CD8-positive, alpha-beta memory T cell (primary cell): ENCODE measurements at places on chromosomes 2 and 18. TPM values are rescaled to one million over a fixed set of nuclear protein-coding genes. Genes with fewer than 3 reads are reported as not detected.

Gene CRYGD
- total RNA-seq = not detected

Gene MEP1B
- total RNA-seq = not detected

Gene UGT1A4
- not detected for total RNA-seq

Gene ALPG
- not detected for total RNA-seq

Gene HNRNPLL
- 77.4 TPM for total RNA-seq

Gene CYB5A
- total RNA-seq = 70.3 TPM

Gene INHA
- not detected for total RNA-seq

Gene PFN4
- not detected for total RNA-seq

Gene CFC1
- not detected for total RNA-seq

Gene RFX8
- not detected for total RNA-seq

Gene OTOS
- total RNA-seq = not detected

Gene CHRND
- total RNA-seq = not detected

Gene IKZF2
- 10.0 TPM for total RNA-seq

Gene MYO7B
- total RNA-seq = not detected

Gene RPIA
- 70.2 TPM for total RNA-seq

Gene LONRF2
- 0.13 TPM for total RNA-seq

Gene NDUFB3
- 145 TPM for total RNA-seq

Gene ANKAR
- total RNA-seq = 3.2 TPM

Gene TLX2
- total RNA-seq = 0.60 TPM

Gene RPRD1A
- 22.0 TPM for total RNA-seq

Gene RPRM
- not detected for total RNA-seq

Gene DSG2
- 0.09 TPM for total RNA-seq

Gene RIF1
- total RNA-seq = 72.4 TPM

Gene SERPINB3
- not detected for total RNA-seq

Gene DNAJC5G
- not detected for total RNA-seq

Gene RRM2
- total RNA-seq = 425 TPM

Gene RBM44
- total RNA-seq = 0.33 TPM

Gene CNTNAP5
- total RNA-seq = not detected

Gene CD226
- 158 TPM for total RNA-seq

Gene BOLL
- total RNA-seq = not detected

Gene GYPC
- 102 TPM for total RNA-seq

Gene TCF23
- total RNA-seq = not detected

Gene MXD1
- total RNA-seq = 7.2 TPM

Gene RAB31
- total RNA-seq = 1.1 TPM
